Inflammatory macrophage treated with lipopolysaccharide for 4 hours (primary cell): ENCODE measurements at places on chromosomes 2 and 18.

DNA sequence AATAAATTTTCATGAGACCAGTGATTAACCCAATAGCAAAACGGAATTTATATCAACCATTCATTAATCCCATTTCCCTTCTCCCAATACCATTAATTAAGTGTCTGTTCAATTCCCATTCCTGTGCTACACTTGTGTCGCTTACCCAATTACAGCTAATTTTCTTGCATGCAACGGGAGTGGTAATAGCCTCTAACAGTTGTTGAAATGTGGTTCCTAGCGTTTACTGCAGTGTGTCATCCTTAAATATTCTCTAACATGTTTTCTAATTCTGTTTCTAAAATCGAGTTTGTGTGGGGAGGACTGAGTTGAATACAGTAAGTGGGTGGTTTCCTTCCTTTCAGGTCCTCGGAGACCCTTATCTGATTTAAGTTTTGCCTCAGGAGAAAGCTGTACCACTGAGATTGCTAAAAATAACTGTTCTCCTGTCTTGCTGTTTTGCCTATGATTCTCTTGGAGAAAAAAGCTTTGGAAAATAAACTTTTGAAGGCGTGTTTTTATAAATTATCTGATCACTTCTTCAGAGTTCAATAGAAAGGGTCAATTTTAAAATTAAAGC, 59.3 kb upstream of the LRRTM1 start:
- no peak for DNase-seq

DNA sequence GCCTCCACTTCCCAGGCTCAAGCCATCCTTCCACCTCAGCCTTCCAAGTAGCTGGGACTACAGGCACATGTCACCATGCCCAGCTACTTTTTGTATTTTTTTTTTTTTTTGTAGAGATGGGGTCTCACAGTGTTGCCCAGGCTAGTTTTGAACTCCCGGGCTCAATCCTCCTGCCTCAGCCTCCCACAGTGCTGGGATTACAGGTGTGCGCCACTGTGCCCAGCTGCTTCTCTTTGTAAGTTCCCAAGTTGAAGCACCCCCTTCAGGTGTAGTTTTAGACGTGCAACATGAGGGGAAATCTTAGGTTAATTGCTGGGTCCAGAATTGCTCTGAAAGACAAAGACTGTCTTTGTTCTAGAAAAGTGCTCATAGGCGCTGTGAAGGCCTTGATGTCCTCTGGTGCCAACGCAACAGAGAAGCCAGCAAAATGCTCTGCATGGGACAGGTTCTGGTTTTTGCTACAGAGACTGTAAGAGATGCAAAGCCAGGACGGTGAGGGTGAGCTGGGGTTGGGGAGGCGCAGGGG, 46.6 kb downstream of the RRM2 start:
- DNase-seq = no peak

- peak; percentile 96 for DNase-seq
These were observed at the start of the genes GPATCH11 and HEATR5B for GRCh38 chr2:37083873-37084794. GPATCH11 (plus strand) TSS chr2:37084518; CDS start chr2:37088382, 3,864 bp downstream. HEATR5B (minus strand) TSS chr2:37084372; CDS start chr2:37083414, 958 bp downstream.

- no peak for DNase-seq
These were observed 88.0 kb downstream of the ZFP36L2 start for GRCh38 chr2:43138441-43138840.

GRCh38 chr2:177289824-177290628, 25.5 kb upstream of the NFE2L2 start:
- no peak for DNase-seq

GRCh38 chr2:105712981-105713596, 31.6 kb upstream of the NCK2 start:
- DNase-seq = peak; percentile 42

- no peak for DNase-seq
These were observed 35.1 kb downstream of the RAMP1 start for GRCh38 chr2:237894396-237894979.

GRCh38 chr18:48338915-48339314, 70.3 kb downstream of the ZBTB7C start:
- DNase-seq = no peak

DNA sequence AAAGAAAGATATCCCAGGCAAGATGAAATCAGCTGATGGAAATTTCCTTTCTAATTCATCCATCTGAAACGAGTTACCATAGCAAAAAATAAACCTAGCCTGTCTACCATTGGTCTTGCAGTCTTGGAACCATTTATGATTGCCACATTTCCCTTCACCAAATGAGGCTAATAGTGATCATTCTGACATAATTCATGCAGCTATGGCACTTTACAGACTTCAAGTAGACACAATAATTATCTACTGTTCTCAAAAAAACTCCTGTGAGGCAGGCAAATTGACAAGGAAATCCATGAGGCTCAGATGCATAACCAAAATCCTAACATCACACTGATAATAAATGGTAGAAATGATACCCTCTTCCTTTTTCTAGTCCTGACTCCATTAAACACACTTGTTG, 1669.7 kb upstream of the LRRTM1 start:
- DNase-seq = no peak

GRCh38 chr2:152369176-152369860, 34.3 kb downstream of the FMNL2 start:
- DNase-seq = no peak

DNA sequence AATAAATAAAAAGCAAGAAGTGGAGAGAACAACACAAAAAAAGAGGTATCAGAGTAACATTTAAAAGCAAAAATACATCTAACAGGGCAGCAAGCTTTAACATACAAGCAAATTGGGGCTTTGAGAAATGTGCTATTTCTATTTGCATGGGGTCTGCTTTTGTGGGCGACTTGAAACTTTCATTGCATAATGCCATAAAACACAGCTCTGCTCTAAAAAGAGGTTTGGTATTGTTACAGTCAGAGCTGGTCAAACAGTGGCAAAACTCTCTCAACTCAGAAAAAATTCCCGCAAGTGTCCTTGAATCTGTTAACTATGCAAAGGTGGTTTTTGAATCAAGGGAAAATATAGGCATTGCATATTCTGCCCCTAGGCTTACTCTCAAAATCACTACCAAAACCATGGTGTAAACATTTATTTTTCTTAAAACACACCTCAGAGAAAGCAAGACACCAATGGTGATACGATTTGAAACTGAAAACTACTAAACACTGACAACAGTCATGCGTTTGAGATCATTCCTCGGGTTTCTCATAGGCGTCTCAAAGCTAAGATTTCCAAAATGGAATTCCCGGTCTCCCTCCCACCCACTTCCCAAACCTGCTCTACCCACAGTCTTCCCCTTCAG, 45.5 kb downstream of the RNF152 start:
- no peak for DNase-seq

DNA sequence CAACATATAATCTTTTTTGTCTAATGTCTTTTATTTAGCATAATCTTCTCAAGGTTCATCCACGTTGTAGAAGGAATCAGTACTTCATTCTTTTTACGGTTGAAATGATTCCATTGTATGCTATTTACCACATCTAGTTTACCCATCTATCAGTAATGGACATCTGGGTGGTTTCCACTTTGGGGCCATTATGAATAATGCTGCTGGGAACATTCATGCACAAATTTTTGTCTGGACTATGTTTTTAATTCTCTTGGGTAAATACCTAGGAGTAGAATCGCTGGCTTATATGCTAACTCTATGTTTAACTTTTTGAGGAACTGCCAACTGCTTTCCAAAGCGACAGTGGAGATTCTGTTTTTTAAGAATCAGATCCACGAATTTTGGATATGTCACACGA, 7.4 kb upstream of the GCG start:
- DNase-seq = no peak

GRCh38 chr2:102383722-102384121, 28.1 kb downstream of the IL18R1 start:
- no peak for DNase-seq

GRCh38 chr18:44742718-44743311, 62.1 kb downstream of the SETBP1 start:
- DNase-seq = no peak

DNA sequence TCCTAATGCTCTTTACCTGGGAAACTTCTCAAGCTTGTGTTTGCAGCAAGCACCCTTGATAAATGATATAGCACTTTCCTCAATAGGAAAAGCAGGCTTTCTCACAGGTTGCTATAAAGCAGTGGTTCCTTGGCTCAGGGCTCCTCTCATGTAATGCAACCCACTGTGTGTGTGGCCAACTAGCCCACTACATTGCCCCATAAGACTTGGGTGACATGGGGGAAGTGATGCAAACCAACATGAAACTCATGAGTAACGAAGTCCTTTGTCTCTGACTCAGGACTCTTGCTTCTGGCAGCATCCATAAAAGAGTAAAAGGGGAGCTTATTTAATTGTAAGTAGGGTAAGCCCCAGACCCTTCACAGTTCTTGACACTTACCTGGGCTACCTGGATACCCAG, 106.9 kb downstream of the COL4A4 start:
- DNase-seq = no peak

GRCh38 chr2:71500426-71501079, 47.2 kb downstream of the DYSF start:
- DNase-seq = no peak

DNA sequence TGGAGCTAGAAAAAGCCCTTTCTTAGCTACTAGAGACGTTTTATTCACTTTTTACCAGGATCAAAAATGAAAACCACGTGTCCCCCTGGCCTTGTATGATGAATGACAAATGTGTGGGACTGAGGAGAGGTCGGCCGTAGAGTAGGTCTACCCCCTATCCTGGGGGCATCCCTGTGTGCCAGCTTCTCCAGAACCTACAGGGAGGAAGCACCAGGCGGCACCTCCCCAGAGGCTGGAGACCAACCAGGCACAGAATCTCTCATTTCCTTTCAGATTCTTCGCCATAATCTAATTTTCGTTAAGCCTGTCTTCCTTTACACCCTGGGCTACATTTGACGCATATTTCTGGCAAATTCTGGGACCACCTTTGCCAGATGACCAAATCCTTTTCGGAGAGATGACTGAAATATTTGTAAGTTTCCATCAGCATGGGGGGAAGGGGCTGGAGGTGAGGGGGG, 15.9 kb downstream of the TWIST2 start:
- no peak for DNase-seq

DNA sequence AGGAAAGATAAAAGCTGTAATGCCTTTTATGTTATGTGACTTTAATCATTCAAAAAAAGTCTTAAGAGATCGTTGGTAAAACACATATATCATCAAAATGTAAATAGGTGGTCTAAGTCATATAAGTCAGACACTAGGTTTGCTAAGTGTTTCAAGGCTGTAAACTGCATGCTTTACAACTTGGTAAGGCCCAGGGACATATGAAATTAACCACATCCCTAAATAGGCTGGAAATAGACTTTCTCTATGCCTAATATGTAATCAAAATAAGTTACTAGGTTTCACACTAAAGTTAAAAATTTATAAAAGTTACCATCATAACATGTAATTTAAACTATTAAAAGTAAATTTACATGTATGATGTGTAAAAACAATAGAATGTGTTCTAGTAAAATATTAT, 946.3 kb upstream of the LRATD1 start:
- no peak for DNase-seq

DNA sequence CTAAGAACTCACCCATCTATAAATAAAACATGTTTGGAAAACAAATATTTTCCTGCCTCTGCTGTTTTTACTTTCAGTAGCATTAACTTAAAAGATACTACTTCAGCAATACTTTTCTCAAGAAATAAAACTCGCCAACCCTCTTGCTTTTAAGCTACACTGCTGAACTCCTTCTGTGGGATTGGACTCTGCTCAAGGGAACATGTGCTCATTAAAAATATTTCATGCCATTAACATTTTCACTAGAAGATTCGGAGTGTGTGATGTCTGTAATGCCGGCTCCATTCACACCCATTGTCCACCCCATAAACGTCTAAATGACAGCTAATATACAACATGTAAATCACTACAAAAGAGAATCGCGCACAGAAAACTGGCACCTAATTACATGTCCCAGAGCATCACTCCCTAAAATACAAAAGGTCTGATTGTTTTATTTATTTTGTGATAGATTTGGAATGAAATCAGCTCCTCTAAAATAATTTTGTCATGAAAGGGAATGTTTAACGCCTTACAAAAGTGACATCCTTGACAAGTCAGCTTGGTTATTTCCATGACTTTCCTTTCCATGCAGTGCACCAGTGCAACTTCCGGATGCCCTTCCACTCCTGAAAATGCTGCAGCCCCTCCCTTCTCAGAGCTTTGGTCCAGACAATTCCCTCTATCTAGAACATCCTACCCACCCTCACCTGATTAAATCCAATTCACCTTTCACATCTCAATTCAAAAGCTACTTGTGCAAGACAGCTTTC, 73.1 kb downstream of the ANKRD44 start:
- DNase-seq = no peak

GRCh38 chr2:31258351-31258750, 24.4 kb downstream of the EHD3 start:
- DNase-seq = no peak

DNA sequence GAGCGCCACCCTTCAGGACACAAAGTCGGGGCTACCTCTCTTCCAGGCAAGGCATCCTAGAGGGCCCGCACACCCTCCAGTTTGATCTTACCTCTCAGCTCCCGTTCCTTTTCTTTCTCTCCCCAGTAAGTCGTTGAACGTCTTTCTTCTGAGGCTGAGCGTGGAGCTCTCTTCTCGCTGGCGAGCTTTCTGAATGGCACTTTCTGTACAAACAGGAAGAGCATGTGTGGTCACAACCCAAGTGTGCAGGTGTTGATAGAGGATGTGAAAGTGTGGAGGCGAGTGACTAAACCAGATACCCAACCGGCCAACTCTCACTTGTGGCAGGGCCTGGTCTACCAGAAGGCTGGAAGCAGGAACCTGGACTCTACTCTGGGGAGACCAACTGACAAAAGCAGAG, at the start of gene AFF3:
AFF3 (minus strand) TSS at position 198 of the 400 bp plus-strand sequence. CDS start 38,136 bp downstream, outside the sequence.
- peak; percentile 56 for DNase-seq

DNA sequence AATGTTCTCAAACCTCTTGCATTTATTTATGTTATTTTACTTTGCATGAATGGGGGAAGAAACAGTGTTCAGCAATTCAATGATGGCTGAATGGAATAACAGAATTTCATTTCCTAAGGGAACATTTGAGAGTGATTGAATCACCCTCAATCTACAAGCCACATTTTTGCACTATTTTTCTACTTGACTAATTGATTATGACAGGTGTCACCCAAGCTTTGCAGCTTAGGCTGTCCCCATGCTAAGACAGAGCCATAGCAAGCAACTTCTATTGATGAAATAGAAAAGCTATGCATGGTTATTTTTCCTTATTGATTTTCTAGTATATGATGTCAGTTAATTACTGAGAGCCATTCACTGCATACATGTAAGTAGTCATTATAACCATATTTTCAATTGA, 795.7 kb downstream of the DCC start:
- DNase-seq = no peak

GRCh38 chr18:25658476-25658875, 306.5 kb upstream of the ZNF521 start:
- DNase-seq = no peak

DNA sequence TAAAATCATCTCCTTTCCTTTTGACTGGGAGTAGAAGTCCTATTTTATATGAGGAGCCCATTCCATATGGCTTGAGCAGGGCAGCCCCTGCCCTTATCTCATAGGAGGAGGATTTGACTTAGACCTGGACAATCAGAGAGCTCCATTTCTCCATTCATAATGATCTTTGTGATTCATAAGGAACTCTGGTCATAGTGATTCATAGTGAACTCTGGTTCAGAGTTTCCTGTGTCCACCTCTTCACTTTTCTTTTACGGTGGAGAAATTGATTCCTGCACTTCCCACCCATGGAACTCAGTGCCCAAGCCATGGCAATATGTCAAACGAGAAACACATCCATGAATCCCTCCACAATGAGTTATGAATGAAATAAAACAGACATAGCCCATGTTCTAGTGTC, 12.8 kb upstream of the MYO3B start:
- DNase-seq = no peak
